ENCODE measurements at places on chromosomes 1 and 21.

- DNase-seq, result no peak
Measured at GRCh38 chr1:42047508-42047880, 105.7 kb upstream of the GUCA2B start.

DNA sequence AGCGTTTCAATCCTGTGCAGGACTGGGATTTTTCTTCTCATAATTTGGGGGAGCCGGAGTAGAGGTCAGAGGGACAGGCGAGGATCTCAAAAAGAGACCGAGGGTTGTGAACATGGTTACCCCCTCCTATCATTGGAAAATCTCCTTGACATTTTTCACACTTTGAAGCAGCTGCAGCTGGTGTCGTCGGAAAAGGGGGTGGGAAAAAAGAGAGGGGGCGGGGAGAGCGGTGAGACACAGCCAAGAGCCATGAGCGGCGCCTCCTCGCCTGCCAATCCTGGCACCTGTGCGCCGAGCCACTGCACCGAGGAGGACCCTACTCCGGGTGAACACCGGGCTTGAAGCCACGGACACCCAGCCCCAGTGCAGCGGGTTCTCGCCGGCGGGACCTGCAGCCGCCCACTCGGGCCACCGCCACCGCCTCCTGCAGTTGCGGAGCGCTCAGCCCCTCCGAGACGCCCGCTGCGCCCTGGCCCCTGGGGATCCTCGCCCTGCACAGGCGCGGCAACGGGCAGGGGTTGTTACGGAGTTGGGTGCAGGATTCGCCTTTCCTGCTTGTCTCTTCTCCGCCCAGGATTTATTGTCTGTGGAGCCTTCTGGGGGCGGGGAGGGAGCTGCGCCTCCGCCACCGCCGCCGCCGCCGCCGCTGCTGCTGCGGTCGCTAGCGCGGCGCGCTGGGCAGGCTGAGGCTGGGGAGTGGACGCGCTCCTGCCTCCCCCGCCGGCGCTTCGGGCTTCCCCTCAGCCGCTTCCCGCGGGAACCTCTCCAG, at the start of gene LRRC7:
Gene LRRC7 (plus strand): TSS at position 271 of the 769 bp plus-strand sequence. CDS start 718 bp downstream, outside the sequence.
- DNase-seq, result peak; percentile 19

- DNase-seq, result no peak
Measured at GRCh38 chr1:65729259-65729658, 63.4 kb upstream of the PDE4B start.

GRCh38 chr1:10737651-10738050, 58.8 kb downstream of the CASZ1 start:
- DNase-seq, result no peak

- DNase-seq, result no peak
Measured at GRCh38 chr1:173779936-173780335, 44.5 kb upstream of the DARS2 start.

DNA sequence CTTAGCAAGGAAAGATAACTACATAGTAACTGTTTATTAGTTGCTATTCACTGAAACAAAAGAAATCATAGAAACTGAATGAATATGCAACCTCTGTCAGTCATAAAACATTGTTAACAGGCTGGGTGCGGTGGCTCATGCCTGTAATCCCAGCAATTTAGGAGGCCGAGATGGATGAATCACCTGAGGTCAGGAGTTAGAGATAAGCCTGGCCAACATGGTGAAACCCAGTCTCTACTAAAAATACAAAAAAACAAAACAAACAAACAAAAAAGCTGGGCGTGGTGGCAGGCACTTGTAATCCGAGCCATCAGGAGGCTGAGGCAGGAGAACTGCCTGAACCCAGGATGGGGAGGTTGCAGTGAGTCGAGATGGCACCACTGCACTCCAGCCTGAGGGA, 44.1 kb downstream of the CRB1 start:
- no peak for DNase-seq

DNA sequence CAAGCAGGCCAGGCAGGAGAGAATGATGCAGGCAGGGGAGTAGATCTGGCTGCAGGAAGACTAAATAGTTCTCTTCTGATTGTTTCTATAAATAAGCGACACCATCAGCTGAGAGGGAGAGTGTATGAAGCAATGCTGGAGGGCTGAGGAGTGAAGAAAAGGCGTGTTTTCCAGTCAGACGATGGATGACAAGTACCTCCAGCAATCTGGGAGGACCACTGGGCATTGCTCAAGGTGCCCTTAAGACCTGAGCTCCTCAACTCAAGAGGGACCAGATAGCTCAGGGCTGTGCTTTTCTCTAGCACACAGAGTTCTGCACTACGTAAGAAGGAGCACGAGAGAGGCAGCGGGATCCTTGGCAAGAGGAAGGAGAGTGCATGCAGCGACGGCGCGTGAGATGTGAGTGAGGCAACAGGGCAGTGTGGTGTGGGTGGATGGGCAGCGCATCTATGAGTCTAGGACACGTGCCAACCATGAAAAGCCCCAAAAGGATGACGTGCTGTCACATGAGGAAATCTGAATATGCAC, 36.0 kb downstream of the PABPC4 start:
- no peak for DNase-seq

- DNase-seq, result no peak
Measured at GRCh38 chr1:54851406-54851805, 35.6 kb downstream of the DHCR24 start.

DNA sequence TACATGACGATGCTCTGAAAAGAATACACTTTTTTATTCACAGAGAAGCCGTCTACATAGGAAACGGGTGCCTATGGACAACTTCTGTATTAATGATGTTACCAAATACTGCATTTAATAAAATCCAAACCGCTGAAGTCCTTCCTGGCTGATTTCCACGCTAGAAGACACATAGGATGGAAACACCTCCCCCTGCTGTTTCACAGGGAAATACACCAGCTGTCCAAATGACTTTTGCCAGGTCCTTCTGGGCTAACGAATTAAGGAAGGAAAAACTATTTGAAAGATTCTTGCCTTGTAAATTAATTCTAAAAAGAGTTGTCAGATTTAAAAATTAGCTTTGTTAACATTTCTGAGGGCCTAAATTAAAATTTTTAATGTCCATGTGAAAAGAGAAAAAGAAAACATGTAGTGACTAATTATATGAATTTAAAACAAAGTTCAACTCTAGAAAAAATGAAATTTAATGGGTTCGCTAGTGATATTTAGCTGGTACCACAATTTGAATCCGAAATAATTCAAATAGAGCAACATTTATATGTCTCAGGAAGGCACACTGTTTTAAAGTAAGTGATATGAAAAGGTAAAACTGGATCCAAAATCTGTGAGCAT, 146.0 kb downstream of the RERE start:
- no peak for DNase-seq

- DNase-seq, result no peak
Measured at GRCh38 chr1:178283409-178283808, 189.5 kb downstream of the RASAL2 start.

DNA sequence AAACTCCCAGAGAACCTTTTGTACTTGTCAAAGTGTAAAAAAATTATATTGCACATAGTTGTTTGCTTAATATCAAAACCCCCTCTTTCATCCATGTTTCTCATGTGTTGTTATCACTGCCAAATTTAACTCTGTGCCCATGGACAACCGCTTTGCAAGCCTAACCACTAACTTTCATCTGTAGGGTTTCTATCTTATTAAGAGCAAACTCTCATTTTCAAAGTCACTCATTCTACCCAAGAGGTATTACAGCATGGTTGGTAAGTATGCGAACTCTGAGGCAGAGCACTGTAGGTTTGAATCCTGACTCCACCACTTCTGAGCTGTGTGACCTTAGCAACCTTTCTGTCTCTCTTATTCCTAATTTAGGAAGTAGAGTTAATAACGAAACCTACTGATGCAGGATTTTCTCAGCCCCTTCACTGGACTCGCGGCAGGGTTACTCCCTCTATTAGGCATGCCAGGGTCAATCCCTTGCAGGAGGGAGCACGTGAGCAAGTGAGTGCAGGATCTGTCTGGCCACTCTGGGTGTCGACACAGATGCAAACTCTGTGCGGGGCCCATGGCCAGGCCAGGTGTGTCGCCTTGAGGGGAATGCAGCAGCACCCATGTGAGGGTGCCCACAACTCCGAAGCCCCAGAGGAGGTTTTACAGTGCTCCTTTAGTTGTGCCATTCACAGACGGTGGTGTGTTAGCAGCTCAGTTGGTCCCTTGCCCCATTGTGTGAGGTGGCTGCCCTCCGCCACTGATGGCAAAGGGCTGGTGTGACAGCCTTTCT, 361.5 kb upstream of the ADGRL2 start:
- no peak for DNase-seq

DNA sequence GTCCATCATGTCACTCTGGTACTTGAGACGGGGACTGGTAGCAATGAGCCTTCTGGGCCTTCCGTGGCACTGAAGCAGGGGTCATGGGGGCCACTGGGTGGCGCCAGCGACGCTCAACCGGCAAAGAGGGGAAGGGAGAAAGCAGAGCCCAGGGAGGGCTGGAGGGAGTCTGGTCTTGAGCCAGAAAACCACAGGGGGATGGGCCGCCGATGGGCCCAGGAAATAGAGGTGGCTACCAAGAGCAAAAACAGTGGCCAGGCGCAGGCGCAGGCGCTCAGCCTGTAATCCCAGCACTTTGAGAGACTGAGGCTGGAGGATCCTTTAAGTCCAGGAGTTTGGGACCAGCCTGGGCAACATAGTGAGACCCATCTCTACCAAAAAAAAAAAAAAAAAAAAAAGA, 21.8 kb downstream of the EXOC8 start:
- peak; percentile 57 for DNase-seq

- DNase-seq, result no peak
Measured at GRCh38 chr1:176850871-176851270, 313.6 kb downstream of the ASTN1 start.

DNA sequence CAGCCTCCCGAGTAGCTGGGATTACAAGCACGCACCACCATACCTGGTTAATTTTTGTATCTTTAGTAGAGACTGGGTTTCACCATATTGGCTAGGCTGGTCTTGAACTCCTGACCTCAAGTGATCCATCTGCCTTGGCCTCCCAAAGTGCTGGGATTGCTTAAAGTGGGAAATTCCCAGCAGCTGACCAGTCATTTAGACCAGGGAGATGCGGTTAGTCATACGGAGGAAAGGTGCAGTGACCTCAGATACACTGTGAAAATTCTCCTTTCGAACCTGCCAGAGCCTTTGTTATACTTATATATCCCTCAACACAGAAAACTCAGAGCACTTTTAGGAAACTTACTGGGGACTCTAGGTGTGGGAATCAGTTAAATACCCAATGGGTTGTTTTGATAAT, 39.6 kb downstream of the MAP10 start:
- DNase-seq, result no peak

GRCh38 chr1:217052626-217053025, 329.4 kb upstream of the ESRRG start:
- DNase-seq, result no peak

DNA sequence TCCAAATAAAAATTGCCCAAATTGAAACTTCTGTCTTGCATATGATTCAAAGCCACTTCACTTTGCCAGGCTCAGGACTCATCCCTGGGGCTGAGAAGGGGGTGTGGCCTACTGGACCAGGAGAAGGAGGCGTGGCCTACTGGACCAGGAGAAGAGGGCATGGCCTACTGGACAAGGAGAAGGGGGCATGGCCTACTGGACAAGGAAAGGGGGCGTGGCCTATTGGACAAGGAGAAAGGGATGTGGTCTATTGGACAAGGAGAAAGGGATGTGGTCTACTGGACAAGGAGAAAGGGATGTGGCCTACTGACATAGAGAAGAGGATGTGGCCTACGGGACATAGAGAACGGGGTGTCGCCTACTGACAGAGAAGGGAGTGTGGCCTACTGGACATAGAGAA, 405.3 kb downstream of the RRAGC start:
- no peak for DNase-seq

GRCh38 chr1:245837718-245838117, 669.4 kb downstream of the SMYD3 start:
- no peak for DNase-seq

DNA sequence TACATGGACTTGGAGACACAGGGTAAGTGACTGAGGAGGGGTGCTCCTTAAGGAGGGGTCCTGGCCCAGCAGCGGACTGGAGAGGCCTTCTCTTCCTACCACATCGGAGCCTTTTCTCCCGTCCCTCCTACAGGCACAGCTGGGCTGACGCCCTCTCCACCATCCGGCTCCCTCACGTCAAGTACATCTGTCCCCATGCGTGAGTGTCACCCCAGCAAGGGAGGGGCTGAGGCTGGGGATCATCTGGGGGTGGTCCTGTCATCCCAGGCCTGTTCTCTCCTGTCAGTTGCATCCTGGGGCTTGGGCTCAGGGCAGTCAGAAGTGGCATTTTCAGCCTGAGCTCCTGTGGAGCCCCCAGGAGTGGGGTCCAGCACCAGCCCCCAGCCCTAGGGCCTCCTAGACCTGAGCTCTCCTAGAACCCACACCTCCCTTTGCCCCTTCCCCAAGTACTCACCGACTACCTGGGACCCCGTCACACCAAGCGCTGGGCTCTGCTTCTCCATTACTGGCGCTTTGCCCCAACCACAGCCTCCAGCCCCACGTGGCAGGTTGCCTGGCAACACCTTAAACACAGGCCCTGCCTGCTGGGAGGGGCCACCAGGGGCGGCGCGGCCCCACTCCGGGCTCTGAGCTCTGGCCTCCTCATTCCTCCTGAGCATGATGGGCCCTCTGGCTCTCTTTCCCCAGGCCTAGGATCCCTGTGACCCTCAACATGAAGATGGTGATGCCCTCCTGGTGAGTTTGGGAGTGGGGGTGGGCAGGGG, 2.3 kb downstream of the LYPLA2 start:
- peak; percentile 52 for DNase-seq

GRCh38 chr1:118998171-118998570, 10.0 kb upstream of the TBX15 start:
- no peak for DNase-seq

- no peak for DNase-seq
Measured at GRCh38 chr1:21896652-21897532, 40.2 kb downstream of the HSPG2 start.

DNA sequence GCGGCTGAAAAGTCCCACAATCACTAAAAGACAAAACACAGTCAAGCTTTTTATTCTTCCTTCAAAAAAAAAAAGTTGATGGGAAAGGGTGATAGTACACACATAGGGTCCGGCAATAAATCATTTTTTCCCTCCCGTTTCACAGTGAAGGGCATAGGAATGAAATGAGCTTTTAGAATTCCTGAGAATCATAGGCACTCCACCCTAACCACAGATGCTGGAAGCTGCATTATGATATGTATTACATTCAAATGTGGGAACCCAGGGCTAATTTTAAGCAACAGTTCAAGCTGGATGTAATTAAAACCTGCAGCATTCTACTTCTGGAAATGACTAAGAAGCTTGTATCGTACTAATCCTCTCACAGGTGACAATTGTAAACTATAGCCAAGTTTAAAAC, 75.7 kb upstream of the KCNJ15 start:
- no peak for DNase-seq

DNA sequence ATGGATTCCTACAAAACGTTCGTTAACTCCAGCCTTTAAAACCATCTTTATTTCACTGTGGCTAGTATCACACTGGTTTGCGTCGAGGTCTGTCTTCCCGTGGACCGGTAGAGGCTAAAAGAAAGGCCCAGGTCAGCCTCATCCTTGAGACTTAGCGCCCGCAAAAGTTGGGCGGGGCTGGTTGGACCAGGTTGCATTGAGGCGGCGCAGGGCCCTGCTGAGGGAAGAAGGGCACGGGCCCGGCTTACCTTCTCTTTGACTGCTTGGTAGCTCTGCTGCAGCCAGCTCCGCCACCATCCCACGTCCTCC, 455 bp downstream of the BSDC1 start:
- DNase-seq, result peak; percentile 37
